ENCODE measurements at places on chromosomes 5 and 9.
A peak's percentile ranks its signal among the peaks of the same experiment; 100 is the strongest.

- no peak for DNase-seq
Observed at GRCh38 chr5:82167372-82167935, 110.7 kb downstream of the RPS23 start.

- no peak for DNase-seq
Observed at GRCh38 chr9:1340390-1340789, 290.2 kb downstream of the DMRT2 start.

GRCh38 chr5:89303033-89303480 is 420.1 kb upstream of the MEF2C start:
- DNase-seq = no peak

DNA sequence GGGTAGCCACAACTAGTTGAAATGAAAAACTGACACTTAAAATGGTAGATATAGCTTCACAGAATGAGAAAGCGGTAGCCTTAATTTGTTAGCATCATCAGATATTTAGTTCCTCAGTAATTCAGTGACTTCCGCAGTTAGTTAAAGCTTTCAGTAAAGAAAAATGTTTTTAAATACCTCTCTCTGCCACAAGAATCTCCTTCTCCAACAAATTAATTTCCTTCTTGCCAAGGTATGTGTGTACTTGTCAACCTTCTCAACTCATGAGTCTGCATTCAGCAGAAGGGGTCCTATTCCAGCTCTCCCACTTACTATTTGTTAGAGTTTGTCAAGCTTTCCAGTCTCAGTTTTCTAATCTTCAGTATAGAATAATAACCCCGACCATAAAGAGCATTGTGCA is 26.3 kb upstream of the ERAP1 start:
- no peak for DNase-seq

DNA sequence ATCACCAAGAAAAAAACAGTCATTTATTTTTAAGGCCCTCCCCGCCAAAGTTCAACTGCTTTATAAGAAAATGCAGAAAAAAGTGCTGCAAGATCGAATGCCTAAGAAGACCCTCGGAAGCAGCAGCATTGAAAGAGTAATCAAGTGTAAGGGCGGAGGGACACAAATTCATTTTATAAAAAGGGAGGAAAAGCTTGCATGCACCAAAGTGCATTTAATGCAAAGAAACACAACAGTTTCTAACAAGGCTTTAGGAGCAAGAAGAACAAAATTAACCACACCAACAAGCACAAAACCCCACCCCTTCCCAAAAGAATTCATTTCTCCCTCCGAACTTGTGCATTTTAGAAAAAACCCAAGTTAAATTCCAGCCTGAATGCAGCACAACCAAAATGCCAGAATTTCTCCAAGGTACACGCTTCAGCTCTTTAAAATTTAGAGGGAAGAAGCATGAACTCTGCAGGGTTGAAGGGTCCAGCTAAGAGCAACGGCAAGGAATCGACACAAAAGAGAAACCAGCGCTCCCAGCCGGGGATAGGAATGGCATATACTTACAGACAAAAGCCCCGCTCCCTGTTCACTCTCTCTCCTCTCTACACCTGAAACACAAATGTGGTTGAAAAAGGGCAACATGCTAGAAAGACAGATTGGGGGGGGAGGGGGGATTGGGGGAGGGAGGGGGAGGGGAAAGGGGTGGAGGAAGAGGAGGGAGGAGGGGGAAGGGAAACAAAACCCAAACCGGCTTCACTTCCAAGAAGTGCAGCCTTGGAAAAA is at the start of gene NREP:
Gene NREP (minus strand): TSS at position 614 of the 774 bp plus-strand sequence. CDS start 1,422 bp downstream, outside the sequence.
- no peak for DNase-seq

DNA sequence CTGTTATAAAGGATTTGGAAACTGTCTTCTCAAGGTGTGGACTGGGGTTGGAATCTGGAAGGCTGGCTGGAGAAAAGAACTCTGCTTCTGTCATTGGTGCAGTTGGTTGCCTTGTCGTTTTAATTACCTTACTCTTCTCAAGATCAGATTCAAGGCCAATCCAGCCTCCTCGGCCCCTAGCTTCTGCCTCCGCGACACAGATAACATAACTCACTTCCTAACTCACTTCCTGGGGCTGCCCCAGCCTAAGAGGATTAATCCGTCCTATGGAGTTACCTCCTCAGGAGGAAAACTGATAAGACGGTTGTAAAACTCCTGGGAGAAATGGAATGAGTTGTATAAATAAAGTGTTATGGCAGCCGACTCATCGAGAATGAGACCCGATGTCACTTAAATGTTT is 389.1 kb upstream of the WWC1 start:
- no peak for DNase-seq

- DNase-seq = no peak
Observed at GRCh38 chr9:134623258-134624066, 18.1 kb upstream of the COL5A1 start.

- no peak for DNase-seq
Observed at GRCh38 chr9:98856982-98857381, 49.5 kb downstream of the GALNT12 start.

DNA sequence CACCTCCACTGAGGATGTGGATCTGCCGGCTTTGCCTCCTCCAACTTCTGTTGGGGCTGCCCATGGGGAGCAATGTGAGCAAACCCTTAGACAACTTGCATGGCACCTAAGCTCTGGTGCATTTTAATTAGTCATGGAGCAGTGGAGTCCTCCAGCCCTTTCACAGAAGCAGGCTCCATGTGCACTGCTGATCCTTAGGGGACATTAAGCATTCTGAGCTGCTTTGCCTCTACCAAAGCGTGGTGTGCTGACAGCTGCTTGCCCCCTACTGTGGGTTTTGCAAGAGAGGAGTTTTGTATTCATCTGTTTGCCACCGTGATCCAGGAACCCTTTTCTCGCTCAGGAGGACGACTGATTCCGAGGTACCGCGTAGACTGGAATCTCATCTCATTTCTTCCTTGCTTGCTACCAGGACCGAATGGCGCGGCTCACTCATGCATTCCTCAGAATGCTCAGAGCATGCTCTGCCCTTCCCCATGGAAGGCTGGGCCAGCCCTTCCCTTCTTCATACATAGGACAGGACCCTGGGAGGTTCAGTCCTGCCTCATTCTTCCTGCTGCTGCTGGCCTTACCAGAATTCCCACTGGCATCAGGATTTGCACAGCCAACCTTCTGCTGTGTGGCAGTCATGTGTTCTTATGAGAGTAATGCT is 432.5 kb downstream of the GADD45G start:
- no peak for DNase-seq

DNA sequence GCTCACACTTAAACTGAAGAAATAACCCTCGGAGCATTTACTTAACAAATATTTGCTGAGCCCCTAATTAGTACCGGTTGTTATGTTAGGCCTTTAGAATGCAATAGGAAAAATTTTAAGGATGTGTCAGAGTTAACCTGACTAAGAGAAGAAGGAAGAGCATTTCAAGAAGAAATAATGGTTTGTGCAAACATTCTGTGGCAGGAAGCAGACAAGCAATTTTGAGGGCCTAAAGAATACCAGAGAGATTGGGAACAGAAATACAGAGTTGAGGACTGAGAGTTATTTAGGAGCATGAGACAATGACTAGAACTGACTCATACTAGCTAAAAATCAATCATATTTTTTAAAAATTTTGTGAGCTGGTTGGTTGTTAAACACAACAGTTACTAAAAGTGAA is 218.8 kb downstream of the PRR16 start:
- DNase-seq = no peak

- DNase-seq = no peak
Observed at GRCh38 chr5:154612666-154613065, 134.6 kb upstream of the HAND1 start.

- no peak for DNase-seq
Observed at GRCh38 chr5:52776116-52776515, 11.6 kb upstream of the ITGA1 start.

GRCh38 chr9:99852617-99853016 is 30.9 kb downstream of the NR4A3 start:
- DNase-seq = no peak

- no peak for DNase-seq
Observed at GRCh38 chr5:157160001-157160400, 6.1 kb downstream of the GARIN3 start.

DNA sequence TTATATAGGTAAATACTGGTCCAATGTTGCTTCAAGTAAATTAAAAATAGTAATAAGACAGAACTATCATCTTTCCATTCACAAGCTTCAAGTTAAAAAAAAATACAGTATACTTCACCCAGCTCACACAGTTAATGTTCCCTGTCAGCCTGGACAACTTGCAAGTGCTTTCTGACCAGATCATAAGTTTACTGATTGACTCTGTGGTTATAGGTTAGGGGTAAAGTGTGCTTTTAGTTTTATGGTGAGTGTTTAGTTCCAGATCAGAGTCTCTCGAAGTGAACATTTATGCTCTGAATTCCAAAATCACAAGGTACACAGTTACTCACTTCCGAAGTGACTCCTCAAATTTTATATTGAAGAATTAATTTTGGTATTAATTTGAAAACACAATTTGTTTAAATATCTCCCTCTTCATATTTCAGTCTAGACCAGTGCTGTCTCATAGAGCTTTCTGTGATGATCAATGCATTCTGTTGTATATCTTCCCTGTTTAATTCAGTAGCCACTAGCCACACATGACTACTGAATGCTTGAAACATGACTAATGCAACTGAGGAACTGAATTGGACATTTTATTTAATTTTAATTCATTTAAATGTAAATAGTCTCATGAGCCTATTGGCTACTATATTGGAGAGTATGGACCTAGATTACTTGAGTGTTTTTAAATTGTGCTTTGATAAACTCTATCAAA is 90.7 kb downstream of the MEF2C start:
- DNase-seq = no peak

DNA sequence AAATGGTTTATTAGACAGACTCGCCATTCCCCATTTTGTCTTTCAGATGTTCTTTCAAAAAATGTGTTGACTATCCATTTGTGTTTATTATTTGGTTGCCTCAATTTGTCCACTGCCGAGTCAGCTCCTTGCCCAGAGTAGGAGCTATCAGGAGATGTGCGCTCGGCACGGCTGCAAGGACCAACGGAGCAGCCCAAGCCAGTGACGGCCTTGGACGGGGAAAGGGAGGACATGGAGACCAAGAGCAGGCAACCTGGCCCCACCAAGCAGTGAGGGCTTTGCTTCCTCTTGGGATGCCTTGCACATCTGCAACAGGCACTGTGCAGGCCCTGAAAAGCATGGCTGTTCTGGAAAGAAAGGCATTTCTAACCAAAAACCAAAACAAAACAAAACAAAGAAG is 69.8 kb downstream of the DEPDC1B start:
- no peak for DNase-seq

DNA sequence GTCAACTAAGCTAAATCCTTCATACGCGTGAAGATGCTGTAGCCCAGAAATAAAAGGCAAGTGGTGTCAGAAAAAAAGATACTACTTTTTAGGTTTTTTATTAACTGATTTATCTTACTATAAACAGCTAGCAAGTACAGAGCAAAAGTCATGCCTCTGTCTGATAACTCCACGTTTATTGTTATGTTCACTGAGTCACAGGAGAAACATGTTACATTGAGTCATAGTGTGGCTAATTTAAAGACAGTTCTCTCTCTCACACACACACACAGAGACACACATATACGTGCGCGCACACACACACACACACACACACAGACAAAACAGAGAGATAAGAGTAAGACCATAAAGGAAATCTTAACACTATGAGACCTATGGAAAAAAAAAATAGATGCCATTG is 770.0 kb upstream of the CDH10 start:
- DNase-seq = no peak

DNA sequence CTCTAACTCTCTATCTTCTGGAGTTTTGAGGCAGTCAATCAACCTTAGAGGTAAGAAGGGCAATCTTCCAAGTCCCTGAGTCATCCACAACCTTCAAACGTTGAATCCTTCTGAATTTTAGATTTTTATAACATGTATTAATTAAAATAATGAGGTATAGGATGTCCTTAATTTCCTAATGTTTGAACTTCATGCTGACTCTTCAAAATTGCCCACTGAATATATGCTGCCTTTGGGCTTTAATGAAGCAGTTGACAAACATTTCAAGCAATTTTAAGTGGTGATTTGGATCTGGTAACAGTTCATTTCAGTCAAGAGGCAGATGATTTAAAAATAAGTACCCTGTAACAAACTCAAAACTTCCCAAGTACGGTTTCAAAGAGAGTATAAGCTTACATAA is 26.0 kb downstream of the ERP44 start:
- DNase-seq = no peak

DNA sequence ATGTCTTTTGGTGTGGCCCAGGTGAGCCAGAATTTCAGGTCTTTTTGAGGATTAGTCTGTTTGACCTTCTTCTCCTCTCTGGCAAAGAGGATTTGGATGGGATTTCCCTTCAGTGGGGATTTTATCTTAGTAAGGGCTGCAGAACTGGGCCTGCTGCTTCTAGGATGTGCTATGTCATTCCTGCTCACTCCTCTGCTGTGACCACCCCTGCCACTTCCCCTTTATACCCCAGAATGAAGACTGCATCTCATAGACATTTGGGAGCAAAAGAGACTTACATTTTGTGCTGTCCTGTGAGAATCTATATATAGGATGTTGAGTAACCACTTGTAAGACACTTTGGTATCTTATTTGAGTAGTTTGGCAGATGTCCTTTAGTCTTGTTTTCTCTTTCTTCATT is 76.2 kb downstream of the ARHGAP26 start:
- DNase-seq = no peak

- DNase-seq = peak; percentile 42
Observed at GRCh38 chr9:36008774-36009300, 27.9 kb upstream of the RECK start.

DNA sequence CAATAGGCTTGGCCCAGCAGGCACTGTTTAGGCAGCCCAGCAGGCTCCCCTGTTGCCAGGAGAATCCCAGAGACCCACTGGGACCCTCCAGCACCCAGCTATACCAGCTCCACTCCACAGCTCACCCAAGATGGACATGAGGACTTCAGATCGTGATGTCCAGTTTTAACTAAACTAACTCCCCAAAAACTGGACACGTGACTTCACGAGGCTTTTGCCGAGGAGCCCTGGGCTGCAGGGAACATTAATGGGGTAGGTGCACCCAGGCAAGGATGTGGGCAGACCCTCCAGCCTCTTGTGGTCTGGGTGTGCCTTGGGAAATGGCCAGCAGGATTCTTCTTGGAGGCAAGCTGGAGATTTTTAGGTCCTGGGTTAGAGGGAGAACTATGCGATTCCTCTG is 8.9 kb upstream of the NKD2 start:
- DNase-seq = no peak

- DNase-seq = no peak
Observed at GRCh38 chr5:137666461-137666850, 69.4 kb downstream of the KLHL3 start.

DNA sequence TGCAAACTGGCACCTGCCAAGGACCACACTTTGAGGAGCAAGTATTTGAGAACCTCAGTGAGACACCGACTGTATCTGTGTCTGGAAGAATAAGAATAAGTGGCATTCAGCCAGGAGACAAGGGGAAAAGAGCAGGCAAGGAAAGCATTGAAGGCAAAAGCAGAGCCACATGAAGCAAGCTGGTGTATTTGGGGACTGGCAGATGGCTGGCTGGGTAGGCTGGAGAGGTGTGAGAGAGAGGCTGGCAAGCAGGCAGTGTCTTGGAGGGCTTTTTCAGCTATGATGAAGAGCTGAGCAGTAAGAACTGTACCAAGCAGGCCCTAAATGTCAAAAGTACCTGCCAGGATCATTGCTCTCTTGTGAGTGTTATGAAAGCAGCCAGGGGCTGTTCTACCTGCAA is 14.1 kb upstream of the C5orf58 start:
- no peak for DNase-seq

GRCh38 chr9:136847826-136848392 is 1.3 kb upstream of the PHPT1 start:
- DNase-seq = peak; percentile 39
